Brain (organoid and tissue), 16 donors: ENCODE measurements at places on chromosomes 6 and 20.

GRCh38 chr6:107624050-107624449 is 134.1 kb downstream of the SOBP start:
- no peak for DNase-seq

DNA sequence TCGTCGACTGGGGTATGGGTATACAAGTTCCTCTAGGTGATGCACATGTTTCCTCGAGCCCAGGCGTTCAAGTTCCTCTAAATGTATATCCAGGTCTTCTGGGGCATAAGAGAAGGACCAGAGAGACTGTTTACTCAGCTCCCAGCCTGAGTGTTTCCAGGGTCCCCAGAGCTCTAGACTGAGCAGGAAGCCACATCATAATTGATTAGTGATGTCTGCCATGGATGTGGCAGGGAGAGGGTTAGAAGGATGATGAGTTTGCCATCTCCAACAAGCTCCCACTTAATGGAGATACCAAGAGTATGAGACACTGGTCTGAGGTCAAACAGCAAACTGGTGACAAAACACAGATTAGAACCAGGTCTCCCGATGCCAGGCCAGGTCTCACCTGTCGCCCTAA is 74.8 kb downstream of the PREX1 start:
- no peak for DNase-seq

DNA sequence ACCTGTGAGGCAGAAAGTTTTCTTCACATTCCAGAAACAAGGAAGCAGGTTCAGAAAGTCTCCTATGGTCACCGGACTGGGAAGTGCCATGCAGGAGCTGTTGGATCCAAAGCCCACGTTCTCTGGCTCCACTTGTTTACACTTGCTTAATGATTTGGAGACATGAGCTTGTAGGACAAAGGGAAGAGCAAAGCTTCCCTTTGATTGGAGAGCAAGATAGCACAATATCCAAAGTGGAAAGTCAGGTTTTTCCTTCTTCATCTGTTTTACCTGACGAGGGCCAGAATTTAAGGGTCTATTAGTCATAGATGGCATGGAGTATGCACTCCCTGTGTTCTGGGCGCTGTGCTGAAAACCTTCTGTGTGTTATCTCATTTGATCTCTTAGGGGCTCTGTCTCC is 81.2 kb downstream of the PDE7B start:
- no peak for DNase-seq

- no peak for DNase-seq
Measured at GRCh38 chr20:25574411-25574810, 10.9 kb downstream of the NINL start.

DNA sequence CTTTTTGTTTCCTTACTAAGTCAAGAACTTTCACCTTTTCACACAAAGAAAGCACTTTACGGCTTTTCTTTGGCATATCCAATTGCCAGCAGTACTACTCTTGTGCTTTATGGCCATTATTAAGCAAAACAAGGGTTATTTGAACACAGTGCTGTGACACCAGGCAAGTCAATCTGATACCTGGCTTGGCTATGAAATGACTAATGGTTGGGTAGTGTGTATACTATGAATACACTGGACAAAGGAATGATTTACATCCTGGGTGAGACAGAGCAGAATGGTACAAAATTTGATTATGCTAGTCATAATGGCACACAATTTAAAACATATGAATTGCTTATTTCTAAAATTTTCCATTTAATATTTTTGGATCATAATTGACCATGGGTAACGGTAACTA is 22.1 kb upstream of the ADGRF1 start:
- DNase-seq = no peak

- DNase-seq = no peak
Measured at GRCh38 chr6:139996253-139996834, 621.9 kb upstream of the CITED2 start.

DNA sequence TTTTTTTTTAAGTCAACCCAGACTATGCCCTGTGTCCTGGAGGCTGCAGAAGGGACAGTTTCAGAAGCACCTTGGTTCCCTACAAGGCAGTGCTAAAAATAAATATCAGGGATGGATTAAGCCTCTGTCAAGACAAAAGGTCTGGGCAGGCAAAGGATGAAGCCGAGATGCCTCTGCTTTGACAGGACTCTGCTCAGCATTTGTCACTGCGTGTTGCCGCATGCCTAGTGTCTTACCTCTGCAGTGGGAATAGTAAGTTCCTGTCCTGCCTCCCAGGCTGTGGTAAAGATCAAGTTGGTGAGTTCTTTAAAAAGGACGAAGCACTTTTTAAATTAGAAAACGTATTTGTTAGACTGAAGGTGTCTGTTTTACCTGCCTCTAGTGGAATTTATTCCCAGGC is 15.1 kb downstream of the AAR2 start:
- DNase-seq = no peak

DNA sequence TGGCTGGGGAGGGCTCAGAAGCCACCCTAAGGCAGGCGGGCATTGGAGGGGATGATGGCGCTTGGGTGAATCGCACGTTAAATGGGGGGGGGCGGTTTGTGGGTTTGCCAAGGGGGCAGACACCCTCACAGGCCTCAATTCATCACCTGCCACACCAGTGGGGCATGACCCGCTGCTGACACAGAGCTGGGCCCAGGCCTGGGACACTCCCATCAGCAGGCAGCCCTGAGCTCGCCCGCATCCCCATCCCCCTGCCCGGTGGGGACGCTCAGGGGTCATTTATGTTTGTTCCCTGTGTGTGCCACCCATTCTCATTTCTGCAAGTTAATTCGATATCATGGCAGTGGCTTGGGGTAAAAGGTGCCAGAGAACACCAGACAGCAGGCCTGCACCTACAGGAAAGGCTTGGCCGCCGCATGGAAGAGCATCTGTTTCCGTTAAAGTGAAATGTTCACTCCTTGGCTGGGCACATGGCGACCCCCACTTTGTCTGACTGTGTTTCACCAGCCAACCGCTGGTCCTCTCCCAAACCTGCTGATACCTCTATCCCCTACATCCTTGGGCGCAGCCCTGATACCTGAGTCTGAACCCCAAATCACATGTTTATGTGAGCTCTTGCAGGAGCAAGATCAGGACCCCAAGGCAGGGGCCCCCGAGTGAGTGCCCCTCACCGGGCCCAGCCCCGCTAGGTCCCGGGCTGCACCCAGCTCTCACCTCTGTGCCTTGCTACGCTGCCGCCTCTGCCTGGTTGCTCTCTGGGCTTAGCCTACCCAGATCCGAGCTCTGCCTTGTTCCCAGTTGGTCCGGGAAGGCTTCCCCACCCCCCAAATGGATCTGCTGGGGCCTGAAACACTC is 248.8 kb downstream of the TAF4 start:
- DNase-seq = no peak

GRCh38 chr6:25623879-25624278 is 28.1 kb upstream of the SCGN start:
- peak; percentile 41 for DNase-seq

DNA sequence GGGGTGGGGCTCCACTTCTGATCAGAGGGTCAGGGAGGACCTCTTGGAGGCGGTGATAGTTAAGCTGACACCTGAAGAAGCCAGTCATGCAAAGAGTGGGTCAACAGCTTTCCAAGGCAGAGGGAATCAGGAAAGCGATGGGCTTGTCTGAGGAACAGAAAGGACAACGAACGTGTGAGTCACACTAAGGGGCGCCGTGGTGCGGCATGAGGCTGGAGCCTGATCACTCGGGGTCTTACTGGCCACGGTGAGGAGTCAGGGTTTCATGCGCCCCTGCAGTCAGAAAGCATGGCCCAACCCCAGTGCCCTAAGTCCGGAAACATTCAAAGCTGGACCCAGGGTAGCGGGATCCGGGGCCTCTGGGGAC is 50.6 kb upstream of the SLC32A1 start:
- peak; percentile 49 for DNase-seq
